ENCODE measurements at places on chromosomes 4 and X. TPM values are rescaled to one million over a fixed set of nuclear protein-coding genes. Genes with fewer than 3 reads are reported as not detected.

DNA sequence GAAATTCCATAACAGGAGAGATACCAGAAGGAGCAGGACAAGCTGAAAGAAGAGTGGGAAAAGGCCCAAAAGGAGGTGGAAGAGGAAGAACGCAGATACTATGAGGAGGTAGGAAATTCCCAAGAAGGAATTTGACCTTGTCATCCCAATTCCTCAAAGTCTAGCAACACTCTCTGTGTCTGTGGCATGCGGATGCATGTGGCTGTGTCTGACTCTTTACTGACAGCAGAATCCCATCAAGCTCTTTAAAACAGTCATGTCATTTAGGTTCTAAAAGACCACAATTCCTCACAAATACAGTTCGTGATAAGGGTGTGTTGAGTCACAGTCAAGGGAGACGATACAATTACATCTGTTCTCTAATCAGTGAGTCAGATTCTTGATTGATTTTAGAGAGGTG lies 68.5 kb downstream of the PHOX2B start:
- no peaks in the 10 kb centered on the region for H3K4me1 ChIP-seq
- no peak overlapping the region for H3K4me3 ChIP-seq
- no peak overlapping the region for H3K27ac ChIP-seq
- H3K36me3 ChIP-seq: peaks cover 92% of the 10 kb centered on the region
- no peaks in the 10 kb centered on the region for H3K27me3 ChIP-seq
- DNase-seq: no peak

- H3K4me3 ChIP-seq: no peak overlapping the region
- H3K4me1 ChIP-seq: peaks cover 16% of the 10 kb centered on the region
- no peaks in the 10 kb centered on the region for H3K36me3 ChIP-seq
- peak overlapping the region; percentile 50 for H3K27ac ChIP-seq
- DNase-seq: peak; percentile 51
Measured at GRCh38 chr4:42570221-42570620, 86.7 kb downstream of the ATP8A1 start.

DNA sequence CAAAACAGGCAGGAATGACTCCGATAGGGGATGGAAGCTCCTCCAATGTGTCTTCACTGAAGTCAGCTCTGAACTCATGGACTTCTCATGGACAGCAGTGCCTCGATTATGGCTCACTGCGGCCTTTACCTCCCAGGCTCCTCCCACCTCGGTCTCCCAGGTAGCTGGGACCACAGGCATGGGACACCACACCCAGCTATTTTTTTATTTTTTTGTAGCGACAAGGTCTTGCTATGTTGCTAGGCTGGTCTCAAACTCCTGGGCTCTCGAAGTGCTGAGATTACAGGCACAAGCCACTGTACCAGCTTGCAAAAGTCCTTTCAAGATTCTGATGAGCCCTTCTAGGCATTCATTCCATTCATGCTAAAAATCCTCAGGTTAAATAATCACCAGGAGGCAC lies 181.5 kb downstream of the NSUN7 start:
- no peak for DNase-seq
- peaks cover 5% of the 10 kb centered on the region for H3K4me1 ChIP-seq
- no peak overlapping the region for H3K4me3 ChIP-seq
- no peaks in the 10 kb centered on the region for H3K27me3 ChIP-seq
- H3K27ac ChIP-seq: no peak overlapping the region
- no peaks in the 10 kb centered on the region for H3K36me3 ChIP-seq

GRCh38 chr4:116668190-116668589 lies 417.2 kb downstream of the TRAM1L1 start:
- DNase-seq: no peak
- no peaks in the 10 kb centered on the region for H3K36me3 ChIP-seq
- H3K4me3 ChIP-seq: no peak overlapping the region
- H3K27ac ChIP-seq: no peak overlapping the region
- H3K27me3 ChIP-seq: no peaks in the 10 kb centered on the region
- H3K4me1 ChIP-seq: no peaks in the 10 kb centered on the region

DNA sequence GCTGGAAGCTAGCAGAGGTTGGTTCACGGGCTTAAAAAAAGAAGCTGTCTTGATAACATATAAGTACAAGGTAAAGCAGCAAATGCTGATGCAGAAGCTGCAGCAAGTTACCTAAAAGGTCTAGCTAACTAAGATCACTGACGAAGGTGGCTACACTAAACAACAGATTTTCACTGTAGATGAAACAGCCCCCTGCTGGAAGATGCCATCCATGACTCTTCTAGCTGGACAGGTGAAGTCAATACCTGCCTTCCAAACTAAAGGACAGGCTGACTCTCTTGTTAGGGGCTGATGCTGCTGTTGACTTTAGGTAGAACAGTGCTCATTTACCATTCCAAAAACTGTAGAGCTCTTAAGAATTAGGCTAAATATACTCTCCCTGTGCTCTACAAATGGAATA lies 99.5 kb downstream of the FBXW7 start:
- H3K4me3 ChIP-seq: no peak overlapping the region
- no peaks in the 10 kb centered on the region for H3K4me1 ChIP-seq
- DNase-seq: no peak
- no peaks in the 10 kb centered on the region for H3K36me3 ChIP-seq
- no peaks in the 10 kb centered on the region for H3K27me3 ChIP-seq

DNA sequence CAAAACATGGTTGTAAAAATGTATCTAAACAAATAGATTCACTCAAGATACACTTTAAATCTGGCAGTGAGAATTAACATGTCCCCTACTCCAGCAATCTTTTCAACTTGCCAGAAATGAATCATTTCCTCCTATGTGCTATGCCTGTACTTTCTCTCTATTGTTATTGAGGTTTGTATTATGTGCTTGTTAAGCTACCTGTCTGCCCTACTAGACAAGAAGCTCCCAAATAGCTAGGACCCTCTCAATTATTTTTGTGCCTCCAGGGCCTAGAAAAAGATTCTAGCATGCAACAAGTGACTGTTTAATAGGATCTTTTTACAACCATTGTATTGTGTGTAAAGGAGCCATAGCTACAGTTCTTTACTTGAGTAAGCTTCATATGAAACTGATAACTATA lies 3.5 kb upstream of the SAP30 start:
- no peaks in the 10 kb centered on the region for H3K27me3 ChIP-seq
- no peak overlapping the region for H3K27ac ChIP-seq
- H3K4me1 ChIP-seq: peaks cover 10% of the 10 kb centered on the region
- no peaks in the 10 kb centered on the region for H3K36me3 ChIP-seq
- H3K4me3 ChIP-seq: no peak overlapping the region

- DNase-seq: no peak
- H3K36me3 ChIP-seq: no peaks in the 10 kb centered on the region
- H3K27me3 ChIP-seq: no peaks in the 10 kb centered on the region
- H3K27ac ChIP-seq: no peak overlapping the region
Measured at GRCh38 chrX:40496728-40497127, 84.0 kb upstream of the ATP6AP2 start.

- peaks cover 18% of the 10 kb centered on the region for H3K4me1 ChIP-seq
- DNase-seq: no peak
- H3K4me3 ChIP-seq: no peak overlapping the region
- no peaks in the 10 kb centered on the region for H3K36me3 ChIP-seq
- H3K27ac ChIP-seq: no peak overlapping the region
- H3K27me3 ChIP-seq: peaks cover 2% of the 10 kb centered on the region
Measured at GRCh38 chr4:98661371-98662054, 3.1 kb upstream of the TSPAN5 start.

- no peak overlapping the region for H3K4me3 ChIP-seq
- DNase-seq: no peak
- H3K27me3 ChIP-seq: no peaks in the 10 kb centered on the region
- no peaks in the 10 kb centered on the region for H3K4me1 ChIP-seq
Measured at GRCh38 chrX:36804066-36804465, 204.1 kb upstream of the FAM47C start.

GRCh38 chr4:8090744-8091301 lies 67.8 kb downstream of the ABLIM2 start:
- peaks cover 3% of the 10 kb centered on the region for H3K4me1 ChIP-seq
- DNase-seq: peak; percentile 27
- no peaks in the 10 kb centered on the region for H3K36me3 ChIP-seq
- H3K27me3 ChIP-seq: no peaks in the 10 kb centered on the region
- peak overlapping the region; percentile 39 for H3K27ac ChIP-seq

DNA sequence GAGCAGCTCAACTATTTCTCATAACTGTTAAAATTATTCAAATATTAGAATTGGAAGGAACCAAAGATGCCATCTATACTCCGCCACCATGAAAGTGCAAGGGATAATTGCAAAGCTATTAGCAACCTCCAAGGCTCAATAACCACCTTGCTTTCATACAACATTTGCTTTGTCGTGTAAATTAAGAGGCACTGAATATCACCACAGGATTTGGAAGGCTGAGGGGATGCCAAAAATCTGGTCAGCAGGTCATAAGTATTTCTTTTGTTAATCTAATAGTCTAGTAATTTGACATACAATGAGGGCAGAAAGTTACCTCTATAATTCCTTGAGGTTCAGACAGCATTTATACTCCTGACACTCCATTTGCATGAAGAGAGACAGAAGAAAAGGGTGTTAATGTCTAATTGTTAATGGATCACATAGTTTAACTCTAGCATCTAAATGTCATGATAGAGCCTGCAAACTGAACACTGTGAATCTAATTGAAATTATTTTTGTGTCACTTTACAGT lies 200.9 kb upstream of the DIAPH2 start:
- H3K36me3 ChIP-seq: no peaks in the 10 kb centered on the region
- no peaks in the 10 kb centered on the region for H3K27me3 ChIP-seq
- H3K4me3 ChIP-seq: no peak overlapping the region
- no peaks in the 10 kb centered on the region for H3K4me1 ChIP-seq

- no peak overlapping the region for H3K27ac ChIP-seq
- no peaks in the 10 kb centered on the region for H3K4me1 ChIP-seq
- DNase-seq: no peak
- H3K36me3 ChIP-seq: no peaks in the 10 kb centered on the region
- H3K27me3 ChIP-seq: no peaks in the 10 kb centered on the region
Measured at GRCh38 chr4:80017125-80017854, 55.7 kb downstream of the ANTXR2 start.

DNA sequence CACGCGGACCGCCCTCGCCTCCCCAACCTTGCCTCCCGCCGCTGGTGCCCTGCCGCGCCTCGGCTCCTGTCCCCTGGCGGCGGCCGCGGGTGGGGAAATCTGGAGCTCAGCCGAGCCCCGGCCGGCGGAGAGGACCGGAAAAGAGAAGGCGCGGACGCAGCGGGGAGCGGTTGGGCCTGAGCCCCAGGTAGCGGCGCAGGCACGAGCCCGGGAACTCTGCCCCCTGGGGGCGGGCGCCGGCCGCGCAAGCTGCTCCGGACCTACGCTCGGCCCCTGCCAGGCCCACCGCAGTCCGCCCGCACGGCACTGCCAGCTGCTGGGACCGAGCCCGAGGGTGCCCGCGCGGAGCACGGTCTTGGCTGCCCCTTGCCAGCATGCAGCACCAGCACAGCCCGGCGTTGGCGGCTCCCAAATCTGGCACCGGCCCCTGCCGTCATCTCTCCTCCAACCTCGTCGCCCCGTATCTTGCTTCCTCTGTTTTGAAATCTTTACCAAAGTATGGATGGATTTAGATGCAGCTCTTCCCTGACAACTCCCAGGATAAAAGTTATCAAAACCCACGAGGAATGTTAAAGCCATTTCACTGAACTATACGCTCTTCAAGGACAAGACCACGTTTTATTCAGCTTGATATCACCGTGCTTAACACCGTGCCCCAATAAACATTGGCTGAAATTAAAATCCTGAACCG lies at the start of gene PRSS12:
PRSS12 (minus strand) TSS at position 161 of the 691 bp plus-strand sequence. CDS start 283 bp downstream, outside the sequence.
- DNase-seq: peak; percentile 72
- no peaks in the 10 kb centered on the region for H3K36me3 ChIP-seq
- no peaks in the 10 kb centered on the region for H3K27me3 ChIP-seq
- H3K27ac ChIP-seq: no peak within 1 kb of the TSS
- H3K4me3 ChIP-seq: peak within 1 kb of the TSS; percentile 62

DNA sequence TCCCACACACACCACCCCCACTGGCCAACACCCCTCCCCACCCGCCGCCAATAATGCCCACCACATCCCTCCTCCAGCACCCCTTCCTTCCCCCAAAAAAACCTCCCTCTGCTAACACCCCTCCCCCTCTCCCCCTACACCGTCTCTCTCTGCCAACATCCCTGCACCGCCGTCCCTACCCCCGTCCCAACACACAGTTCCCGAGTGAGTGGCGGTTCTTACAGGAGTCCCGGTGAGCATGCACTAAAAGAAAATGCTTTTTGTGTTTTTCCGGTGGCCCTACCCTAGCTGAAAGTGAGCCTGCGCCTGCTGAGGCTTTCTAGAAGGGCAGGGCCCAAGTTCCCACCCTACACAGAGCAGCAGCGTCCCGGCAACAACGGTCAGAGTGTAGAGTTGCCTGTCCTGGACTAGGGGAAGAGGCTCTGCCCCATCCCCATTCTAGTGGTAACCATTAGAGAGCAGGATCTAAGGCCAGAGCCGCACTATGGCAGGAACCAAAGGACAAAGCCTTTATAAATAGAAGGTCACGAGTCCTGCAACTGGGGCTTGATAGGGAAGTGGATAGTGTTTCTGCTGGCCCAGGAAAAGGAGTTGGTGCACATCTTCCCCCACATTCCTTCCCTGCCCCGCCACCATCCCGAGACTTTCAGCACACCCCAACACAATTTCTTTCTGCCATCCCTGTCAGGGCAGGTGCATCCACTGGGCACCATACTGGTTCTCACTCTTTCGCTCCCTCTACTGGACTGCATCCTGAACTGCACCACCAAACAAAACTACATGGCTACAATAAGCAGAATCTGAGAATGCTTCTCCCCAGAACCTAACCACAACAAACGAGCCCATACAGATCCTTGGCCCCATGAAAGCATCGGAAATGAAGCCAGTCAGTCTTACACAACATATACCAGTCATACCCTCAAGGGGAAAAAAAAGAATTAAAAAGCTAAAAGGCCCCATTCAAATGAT lies 78.1 kb upstream of the PAGE3 start:
- no peaks in the 10 kb centered on the region for H3K36me3 ChIP-seq
- no peak for DNase-seq
- H3K27ac ChIP-seq: no peak overlapping the region
- no peak overlapping the region for H3K4me3 ChIP-seq

- H3K36me3 ChIP-seq: no peaks in the 10 kb centered on the region
- no peaks in the 10 kb centered on the region for H3K27me3 ChIP-seq
- DNase-seq: no peak
- no peak overlapping the region for H3K4me3 ChIP-seq
- H3K27ac ChIP-seq: no peak overlapping the region
Measured at GRCh38 chr4:15361529-15361928, 66.3 kb upstream of the C1QTNF7 start.

GRCh38 chr4:179472164-179472563 lies 2029.9 kb upstream of the AGA start:
- DNase-seq: no peak
- H3K27ac ChIP-seq: no peak overlapping the region
- H3K36me3 ChIP-seq: no peaks in the 10 kb centered on the region
- no peaks in the 10 kb centered on the region for H3K27me3 ChIP-seq

Gene SMIM10
- total RNA-seq: 1.9 TPM

Gene HHIP
- total RNA-seq: 0.56 TPM

Gene GAGE13
- total RNA-seq: not detected

Gene QDPR
- 40.2 TPM for total RNA-seq

Gene BEND4
- 0.02 TPM for total RNA-seq

Gene ZNF630
- 0.99 TPM for total RNA-seq

Gene ANKRD17
- 66.2 TPM for total RNA-seq

Gene APLN
- total RNA-seq: 0.86 TPM
